SK-MEL-5 (cell line): ENCODE measurements at places on chromosomes 3 and 15. TPM values are rescaled to one million over a fixed set of nuclear protein-coding genes. Genes with fewer than 3 reads are reported as not detected.

Gene SH2D7
- not detected in 2 replicates for total RNA-seq

DNA sequence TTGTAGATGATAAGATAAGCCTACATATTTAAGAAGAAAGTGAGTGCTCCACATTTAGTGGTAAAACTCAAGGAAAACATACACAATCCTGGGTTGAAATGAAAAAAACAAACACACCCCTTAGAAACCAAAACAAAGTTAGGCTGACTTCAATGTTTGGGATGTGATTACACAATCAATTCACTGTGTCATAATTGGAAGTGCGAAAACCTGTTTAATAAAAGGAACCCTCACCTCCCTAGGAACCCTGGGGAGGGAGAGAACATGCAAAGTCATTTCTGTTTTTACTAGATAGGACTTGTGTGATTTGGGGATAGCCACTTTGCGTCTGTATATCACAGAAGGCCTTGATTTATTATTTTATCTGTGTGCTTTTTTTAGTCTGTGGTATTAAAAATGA is 275.0 kb downstream of the NFKBIZ start:
- no peak for DNase-seq

GRCh38 chr3:46208167-46208704 is at the start of gene CCR1:
CCR1 (minus strand) TSS chr3:46208313; CDS start chr3:46204313, 4,000 bp downstream.
- peak; percentile 76 for DNase-seq

DNA sequence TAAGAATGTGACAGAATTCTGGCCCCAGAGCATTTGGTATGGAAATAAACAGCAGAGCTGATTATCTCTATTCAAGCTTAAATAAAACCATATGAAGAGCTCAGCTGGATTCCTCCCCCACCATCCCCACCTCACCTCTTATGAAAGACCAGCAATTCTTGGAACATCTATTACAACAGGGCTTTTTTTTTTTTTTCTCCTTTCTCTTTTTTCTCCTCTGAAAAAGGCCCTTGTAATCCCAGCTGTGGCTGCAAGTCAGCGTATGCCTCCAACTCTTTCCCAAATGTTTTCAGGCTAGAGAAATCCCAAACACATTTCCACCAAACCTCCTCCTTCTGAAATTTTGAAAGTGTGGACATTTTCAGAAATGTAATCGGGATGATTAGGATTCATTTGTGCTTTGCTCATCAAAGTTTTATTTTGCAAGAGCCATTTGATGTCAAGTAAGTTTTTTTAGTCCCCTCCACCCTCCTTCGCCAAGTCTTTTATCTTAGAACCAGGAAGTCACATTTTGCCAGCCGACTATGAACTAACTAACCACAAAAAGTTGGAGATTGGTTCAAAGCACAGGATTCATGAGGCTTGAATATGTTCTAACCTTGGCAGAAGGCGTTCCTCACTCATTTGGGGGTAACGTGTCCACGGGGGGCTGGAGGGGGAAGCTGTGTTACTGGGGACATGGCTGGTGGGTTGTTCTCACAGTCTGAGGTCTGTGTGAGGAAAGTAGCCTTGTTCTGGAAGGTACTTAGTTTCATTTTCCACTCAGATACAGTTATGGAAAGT is 142.0 kb upstream of the PDZRN3 start:
- DNase-seq = no peak

DNA sequence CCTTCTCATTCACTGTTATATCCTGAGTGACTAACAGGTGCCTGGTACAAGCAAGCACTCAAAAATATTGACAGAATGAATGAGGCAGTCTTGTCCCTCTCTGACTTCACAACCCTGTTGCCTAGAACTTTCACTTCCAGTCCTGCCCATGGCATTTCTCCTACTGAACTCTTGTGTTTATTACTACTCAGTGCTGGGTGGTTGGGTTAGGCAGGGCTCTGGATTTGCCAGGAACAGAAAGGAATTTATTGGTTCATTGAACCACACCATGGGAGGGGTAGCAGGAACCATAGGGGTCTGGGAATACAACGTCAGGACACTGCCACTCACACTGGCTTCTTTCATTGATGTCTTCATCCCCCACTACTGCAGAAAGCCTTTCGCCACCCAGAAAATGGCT is 41.9 kb upstream of the SEMA4B start:
- DNase-seq = no peak
